ENCODE measurements at places on chromosomes 12 and 14.
A peak's percentile ranks its signal among the peaks of the same experiment; 100 is the strongest.

DNA sequence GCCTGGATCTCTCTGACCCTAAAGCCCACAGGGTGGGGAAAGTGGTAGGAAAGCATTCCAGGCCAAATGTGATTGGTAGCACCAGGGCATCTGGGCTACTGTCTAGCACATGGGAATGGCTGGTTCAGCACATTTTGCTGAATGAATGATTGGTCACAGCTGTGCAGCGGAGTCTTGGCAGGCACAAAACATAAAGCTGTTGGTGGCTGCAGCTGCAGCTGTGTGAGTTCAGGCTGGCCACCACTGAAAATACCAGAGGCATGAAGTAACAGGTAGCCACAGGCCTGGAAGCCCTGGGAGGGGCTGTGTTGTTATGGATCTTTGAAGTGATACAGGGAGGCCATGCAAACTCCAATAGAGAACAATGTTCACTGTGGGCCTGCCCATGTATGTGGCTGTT, 72.7 kb downstream of the MYRFL start:
- DNase-seq = no peak

GRCh38 chr14:65920996-65921395, 508.5 kb downstream of the FUT8 start:
- DNase-seq = no peak

DNA sequence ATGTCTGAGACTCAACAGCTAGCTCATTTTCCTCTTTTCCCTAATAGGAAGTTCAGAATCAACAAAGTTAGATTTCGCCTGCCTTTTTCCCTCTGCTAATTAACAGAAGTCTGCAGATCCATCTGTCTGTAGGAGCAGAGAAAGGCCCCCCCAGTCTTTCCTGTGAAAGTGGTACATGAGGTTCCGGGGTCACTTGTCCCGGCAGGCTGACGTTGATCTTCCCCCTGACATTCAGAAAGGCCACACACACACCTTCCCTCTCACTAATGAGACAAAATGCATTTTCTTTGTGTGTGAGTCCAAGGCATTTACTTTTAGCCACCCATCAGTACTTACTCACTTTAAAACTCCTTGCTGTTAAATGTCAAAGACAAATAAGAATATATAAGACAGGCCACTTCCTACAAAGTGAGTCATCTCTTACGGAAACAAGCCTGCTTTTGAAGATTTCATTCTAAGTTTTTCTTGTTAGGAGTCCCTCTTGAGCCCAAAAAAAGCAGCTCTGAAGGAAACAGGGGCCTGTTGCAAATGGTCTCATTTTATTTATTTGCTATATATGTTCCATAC, 138.7 kb downstream of the TTC7B start:
- DNase-seq = no peak

GRCh38 chr14:57866199-57866705, 360 bp upstream of the SLC35F4 start:
- DNase-seq = no peak

GRCh38 chr12:19131025-19131444, 1.5 kb downstream of the PLEKHA5 start:
- no peak for DNase-seq

DNA sequence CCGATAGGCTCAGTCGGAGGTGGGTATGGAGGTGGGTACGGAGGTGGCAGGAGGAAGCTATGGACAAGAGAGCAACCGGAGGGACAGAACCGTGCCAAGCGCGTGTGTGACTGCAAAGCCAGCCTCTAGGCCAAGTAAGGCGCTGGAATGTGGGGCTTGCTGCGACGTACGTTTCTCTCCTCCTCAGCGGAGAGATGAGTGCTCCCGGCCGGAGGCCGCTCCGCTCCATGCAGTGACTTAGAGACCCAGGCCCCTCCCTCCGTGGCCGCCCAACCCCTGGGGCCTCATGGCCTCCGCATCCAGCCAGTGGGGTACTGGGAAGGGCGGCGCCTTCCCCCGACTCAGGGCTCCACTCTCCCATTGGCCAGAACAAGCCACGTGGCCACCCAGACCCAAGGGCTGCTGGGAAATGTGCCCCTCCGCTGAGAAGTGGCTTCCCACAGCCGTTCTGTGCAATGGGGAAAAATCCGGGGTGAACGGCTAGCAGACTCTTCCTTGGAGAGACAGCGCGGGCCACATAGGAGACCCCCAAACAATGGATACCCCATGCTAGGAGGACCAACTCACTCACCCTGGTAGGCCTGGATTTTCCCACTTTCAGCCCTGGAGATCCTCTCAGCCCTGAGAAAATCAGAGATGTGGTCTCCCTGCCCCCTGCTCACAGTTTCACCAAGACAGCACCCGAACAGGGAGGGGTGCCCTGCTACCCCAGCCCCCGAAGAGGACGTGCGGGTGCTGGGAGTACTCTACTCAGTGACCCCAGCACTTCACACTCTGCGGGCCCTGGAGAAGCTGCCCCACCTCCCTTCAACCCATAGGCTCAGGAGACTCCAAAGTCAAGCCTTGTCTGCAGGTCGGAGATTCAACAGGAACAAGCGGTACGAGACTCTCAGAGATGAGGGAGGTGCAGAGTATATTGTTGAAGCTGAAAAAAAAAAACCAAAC, 66.7 kb downstream of the RIMBP2 start:
- no peak for DNase-seq

DNA sequence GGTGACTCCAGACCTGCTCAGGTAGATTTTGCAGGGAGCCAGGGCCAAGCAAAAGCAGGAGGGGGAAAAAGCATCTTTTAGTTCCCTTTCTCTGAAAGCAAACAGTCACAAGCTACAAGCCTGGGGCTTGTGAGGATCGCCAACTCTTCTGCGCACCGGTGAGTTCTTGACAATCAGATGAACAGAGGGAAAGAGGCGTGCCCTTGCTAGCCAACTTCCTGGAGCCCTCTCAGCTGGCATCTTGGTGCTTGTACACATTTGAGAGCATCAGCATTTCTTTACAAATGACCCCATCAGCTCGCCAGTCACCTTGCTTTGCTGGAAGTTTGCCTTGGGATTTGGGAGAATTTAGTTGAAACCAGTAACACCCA, 55.5 kb downstream of the ZNF664 start:
- no peak for DNase-seq

DNA sequence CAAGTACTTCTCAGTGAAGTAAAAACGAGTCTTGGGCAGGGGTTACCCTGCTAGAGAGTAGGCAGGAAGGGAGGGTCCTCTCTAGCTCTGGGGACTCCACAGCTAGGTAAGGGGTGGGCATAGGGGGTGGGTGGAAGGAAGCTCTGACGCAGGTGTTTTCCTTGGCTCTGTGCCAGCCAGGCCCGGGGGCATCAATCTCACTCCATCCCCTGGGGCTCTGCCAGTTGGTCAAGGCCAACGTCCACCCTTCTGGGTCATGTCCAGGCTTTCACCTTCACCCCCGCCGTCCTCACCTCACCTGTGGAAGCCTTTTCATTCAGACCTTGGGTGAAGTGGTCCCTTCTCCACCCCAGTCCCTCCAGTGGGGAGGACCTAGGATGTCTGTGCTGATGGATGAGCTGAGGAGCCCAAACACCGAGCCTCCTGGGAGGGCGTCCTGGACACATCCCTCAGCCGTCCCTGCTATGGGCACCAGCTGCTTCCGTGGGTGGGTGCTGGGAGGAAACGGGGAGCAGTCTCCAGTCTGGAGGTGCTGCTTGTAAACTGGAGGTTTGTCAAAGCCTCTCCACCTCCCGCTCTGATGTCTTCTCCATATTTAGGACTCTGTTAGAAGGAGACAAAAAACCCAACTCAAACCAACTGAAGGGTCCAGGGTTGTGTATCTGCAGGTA, 71.5 kb upstream of the SFSWAP start:
- DNase-seq = no peak

DNA sequence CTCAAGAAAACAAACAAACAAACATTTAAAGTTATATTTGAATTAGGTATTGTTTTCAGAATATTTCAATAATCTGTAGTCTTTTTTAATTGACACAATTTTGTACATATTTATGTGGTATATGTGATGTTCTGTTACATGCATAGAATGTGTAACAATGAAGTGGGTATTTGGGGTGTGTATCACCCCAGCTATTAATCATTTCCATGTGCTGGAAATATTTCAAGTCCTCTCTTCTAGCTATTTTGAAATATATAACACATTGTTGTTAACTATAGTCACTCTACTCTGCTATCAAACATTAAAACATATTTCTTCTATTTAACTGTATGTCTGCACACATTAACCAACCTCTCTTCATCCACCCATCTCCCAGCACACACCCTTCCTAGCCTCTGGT, 32.0 kb upstream of the SIX1 start:
- no peak for DNase-seq

DNA sequence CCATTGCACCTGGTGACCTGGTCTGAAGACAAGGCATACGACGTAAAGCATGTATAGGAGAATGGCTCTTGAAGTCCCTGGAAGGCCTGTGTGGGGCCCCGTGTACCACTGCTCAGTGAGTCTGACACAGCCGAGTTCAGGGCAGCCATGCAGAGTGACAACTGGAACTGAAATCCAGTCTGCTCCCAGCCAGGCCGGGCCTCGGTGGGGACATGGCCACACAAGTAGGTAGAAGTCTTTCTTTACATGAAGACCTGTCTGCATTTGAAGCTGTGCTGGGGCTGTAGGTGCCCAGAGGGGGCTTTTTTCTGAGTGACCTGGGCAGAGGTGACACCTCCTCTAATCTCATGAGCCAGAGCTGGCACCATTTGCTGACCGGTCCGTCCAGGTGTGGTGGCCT, 35.7 kb downstream of the ADGRD1 start:
- DNase-seq = no peak

DNA sequence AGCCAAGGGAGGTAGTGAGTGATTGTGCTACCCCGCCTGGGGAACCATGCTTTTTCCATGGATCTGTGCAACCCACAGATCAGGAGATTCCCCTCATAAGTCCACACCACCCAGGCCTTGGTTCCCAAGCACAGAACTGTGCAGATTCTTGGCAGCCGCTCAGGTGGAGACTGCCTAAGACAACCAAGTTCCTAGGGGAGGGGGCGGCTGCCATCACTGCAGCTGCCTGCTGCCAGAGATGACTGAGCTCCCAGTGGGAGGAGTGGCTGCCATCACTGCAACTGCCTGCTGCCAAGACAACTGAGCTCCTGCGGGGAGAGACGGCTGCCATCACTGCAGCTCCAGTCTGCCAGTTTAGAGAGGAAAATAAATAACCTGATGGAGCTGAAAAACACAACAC, 138.3 kb upstream of the GARIN2 start:
- DNase-seq = no peak

DNA sequence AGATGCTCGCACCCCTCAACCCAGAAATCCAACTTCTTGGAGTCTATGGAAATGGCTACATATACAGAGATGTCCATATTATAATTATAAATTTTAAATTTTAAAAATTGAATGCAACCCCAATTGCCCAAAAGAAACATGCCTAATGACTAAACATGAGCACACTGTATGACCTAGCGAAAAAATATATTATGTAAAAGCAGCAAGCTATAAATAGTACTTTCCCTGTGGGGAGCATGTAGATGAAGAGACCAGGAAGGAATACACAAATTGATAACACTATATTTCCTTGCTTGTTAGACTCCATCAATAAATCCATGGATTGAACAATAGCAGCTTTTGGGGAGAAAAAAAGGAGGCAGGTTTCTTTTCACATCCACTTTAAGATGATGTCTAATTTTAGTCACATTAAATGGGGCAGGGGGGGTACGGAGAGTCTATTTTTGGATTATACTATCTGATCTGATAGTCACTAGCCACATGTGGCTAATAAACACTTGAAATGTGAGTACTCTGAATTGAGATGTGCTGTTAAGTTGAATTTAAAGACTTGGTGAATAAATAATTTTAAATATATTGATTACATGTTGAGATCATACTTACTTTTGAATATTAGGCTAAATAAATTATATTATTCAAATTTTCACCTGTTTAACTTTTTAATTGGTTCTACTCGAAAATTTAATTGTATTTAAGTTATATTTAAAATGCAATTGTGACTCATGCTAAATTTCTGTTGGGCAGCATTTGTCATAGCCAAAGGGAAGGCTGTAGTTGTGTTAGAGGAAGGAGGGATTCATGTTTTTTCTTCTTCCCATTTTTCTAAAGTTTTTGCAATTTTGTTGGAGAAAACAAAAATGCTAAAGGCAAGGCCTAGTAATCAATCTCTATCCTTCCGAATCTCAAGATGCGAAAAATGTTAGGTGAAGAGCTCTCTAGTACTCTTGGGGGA, 17.5 kb downstream of the MAX start:
- no peak for DNase-seq

DNA sequence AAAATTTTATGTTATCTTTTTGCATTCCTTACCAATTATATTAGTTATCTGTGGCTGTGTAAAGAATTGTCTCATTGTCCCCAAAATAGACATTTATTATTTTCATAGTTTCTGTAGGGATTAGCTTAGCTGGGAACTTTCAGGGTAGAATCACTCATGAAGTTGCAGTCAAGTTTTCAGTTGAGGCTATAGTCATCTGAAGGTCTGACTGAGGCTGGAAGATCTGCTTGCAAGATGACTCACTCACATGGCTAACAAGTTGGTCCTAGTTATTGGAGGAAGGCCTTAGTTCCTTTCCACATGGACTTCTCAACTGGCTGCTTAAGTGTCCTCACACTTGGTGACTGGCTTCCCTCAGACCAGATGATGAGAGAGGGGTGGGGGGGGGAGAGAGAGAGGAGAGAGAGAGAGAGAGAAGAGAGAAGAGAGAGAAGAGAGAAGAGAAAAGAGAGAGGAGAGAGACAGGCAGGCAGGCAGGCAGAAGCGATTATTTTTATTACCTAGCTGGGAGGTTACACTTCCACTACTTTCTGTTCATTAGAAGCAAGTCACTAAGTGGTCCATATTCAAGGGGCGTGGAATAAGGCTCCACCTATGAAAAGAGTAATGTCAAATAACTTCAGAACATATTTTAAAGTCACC, 6.4 kb downstream of the AP5M1 start:
- no peak for DNase-seq

DNA sequence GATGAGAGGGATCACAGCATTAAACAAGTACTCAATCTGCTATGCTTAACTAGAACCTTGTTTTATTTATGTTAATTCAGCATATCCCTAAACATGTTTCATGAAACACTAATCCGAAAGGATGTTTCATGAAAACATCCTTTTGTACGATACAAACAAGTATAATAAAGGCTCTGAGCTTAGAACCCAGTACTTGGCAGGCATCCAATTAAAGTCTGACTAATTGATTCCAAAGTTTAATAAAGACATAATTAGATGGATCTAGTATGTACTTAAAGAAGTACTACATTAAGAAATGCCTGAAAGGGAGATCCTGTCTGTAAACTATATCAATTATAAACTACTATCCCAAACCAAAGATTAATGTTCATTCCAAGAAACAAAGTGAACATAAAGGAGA, 51.8 kb downstream of the SCAF11 start:
- no peak for DNase-seq

- peak; percentile 42 for DNase-seq
These were observed 8.1 kb upstream of the PPP1R1A start for GRCh38 chr12:54596526-54596946.

- DNase-seq = no peak
These were observed 12.8 kb downstream of the TSFM start for GRCh38 chr12:57795354-57795753.

All from iPS DF 19.7 (cell line).